ENCODE measurements at places on chromosomes 6 and 20. TPM values are rescaled to one million over a fixed set of nuclear protein-coding genes. Genes with fewer than 3 reads are reported as not detected.

DNA sequence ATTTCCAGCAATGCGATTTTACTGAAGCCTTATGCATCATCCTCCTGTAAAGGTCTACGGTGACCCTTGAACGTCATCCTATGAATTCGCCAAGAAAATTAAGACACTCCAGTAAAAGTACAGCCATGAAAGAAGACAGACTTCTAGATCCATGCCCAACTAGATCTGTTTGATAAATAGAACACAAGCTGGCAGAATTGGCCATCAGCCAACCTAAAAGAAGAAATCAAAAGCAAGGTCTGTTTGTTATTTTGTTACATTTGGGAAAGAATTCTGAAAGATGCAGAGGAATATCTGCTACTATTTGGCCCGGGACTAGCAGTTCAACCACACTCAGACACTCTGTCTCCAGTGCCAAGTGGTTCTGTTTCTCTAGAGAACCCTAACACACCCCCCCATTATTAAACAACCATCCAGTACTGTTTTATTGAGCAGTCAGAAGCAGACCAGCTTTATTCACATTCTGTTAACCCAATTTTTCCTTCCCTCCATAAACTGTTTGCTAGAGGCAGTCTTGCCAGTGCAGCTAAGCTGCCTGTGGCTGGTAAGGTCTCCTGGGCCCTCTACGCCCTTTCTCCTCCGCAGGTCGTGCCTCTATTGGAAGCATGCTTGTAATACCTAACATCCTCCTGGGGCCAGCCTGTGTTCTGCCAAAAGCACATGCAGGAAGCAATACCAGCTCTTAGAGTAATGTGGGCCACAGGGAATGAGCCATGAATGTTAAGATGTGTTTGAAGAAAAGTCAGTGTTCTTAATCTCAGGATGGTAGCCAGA, 30.7 kb downstream of the LY86 start:
- no peak for DNase-seq

DNA sequence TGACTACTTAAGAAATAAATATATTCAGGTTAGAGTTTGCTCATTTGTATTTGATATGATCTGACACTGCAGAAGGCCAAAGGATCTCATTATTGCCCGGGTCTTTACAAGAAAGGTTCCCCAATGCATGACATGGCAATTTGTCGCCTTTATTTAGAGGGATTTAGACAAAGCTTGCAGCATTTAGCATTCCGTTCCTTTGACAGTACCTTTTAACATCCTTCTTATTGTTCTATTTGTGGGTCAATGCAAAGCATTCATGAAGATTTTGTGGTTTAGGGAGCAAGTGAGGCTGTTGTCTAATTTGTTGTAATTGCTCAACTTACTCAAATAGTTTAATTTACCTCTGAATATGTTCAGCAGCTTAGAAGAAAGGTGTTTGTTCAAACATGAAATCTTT, 230.8 kb upstream of the FLRT3 start:
- DNase-seq = no peak

- peak; percentile 24 for DNase-seq
Observed at GRCh38 chr6:8434727-8435092, 635 bp downstream of the SLC35B3 start.

Gene KCNQ2
- not detected for total RNA-seq

GRCh38 chr6:36692220-36692619, 5.4 kb upstream of the RAB44 start:
- DNase-seq = peak; percentile 85

Gene ROS1
- total RNA-seq = not detected

Gene SLC17A3
- not detected for total RNA-seq

Gene SNAI1
- 1.6 TPM for total RNA-seq

- no peak for DNase-seq
Observed at GRCh38 chr6:35016502-35017321, 124.4 kb downstream of the TCP11 start.

DNA sequence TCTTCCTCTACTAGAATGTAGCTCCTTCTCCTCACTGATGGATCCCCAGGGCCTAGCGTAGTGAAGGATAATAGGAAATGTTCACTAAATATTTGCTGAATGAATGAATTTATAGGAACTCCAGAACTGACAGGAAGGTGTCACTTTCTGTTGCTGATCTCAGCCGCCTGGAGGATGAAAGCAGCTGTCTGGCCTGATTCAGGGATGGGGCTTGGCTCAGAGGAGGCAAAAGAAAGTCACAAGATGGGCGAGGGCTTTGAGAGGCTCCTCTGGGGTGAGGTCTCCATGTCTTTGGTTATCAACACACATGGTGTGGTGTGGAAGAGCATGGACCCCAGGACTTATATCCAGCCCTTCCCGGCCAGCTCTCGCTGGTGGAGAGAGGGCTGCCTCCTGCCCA, 11.5 kb upstream of the CCDC167 start:
- DNase-seq = no peak

DNA sequence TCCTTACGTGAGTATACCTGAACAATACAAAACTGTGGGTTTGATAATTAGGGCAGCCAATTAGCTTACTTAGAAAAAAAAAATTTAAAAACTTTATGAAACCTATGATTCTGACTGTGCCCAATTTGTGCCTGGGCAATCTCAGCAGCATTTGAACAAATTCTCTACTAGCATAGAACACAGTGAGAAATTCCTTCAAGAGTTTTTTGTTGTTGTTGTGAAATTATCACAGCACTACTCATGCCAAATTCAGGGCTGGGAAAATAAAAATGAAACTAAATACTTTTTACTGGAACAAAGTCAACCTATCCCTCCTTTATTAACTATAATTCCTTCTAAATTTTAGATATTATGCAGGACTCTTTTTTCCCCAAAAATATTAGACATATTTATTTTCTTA, 42.9 kb downstream of the POU3F2 start:
- no peak for DNase-seq

Gene PACSIN1
- 88.4 TPM for total RNA-seq

GRCh38 chr20:38023181-38024001, 9.9 kb downstream of the TTI1 start:
- DNase-seq = no peak

GRCh38 chr20:36744764-36745191, 1.1 kb downstream of the NDRG3 start:
- no peak for DNase-seq

GRCh38 chr6:143400258-143401067, 50.0 kb downstream of the ADAT2 start:
- peak; percentile 3 for DNase-seq

- DNase-seq = no peak
Observed at GRCh38 chr6:2731281-2731909, 19.3 kb downstream of the MYLK4 start.

- no peak for DNase-seq
Observed at GRCh38 chr6:7819431-7820015, 91.1 kb downstream of the TXNDC5 start.

DNA sequence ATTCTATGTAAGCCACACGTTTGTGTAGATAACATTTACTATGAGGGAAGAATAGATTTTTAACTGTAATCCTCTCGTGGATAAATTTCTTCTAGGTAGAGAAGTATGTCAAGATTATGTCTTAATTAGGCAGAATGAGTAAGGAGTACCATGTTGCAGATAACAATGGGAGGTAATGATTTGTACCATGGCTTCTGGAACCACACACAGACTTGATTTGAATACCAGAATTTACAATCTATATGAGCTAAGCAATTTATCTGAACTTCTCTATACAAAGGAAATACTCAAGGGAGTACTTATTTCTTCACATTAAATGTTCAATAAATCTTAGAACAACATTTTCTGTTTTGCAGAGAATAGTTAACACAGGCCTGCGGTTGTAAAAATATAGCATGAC, 51.5 kb downstream of the RPS12 start:
- DNase-seq = no peak

DNA sequence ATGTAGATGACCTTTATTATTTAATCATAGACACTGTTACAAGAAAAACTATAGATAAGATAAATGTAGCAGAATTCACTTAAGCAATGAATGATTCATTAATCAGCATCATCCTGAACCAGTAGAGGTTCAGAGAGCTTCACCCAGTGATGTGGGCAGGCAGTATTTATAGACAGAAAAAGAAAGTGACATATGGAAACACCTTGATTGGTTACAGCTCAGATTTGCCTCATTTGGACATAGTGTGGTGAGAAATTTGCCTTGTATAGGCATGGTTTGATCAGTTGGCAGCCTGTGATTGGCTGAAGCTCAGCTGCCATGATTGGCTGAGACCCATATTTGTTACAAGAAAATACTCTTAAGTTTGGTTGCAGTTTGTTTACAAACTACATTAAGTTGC, 4.6 kb downstream of the C6orf58 start:
- no peak for DNase-seq

GRCh38 chr6:151385177-151385576, 6.2 kb downstream of the ZBTB2 start:
- DNase-seq = no peak

Gene RPS10
- 1,615 TPM for total RNA-seq

DNA sequence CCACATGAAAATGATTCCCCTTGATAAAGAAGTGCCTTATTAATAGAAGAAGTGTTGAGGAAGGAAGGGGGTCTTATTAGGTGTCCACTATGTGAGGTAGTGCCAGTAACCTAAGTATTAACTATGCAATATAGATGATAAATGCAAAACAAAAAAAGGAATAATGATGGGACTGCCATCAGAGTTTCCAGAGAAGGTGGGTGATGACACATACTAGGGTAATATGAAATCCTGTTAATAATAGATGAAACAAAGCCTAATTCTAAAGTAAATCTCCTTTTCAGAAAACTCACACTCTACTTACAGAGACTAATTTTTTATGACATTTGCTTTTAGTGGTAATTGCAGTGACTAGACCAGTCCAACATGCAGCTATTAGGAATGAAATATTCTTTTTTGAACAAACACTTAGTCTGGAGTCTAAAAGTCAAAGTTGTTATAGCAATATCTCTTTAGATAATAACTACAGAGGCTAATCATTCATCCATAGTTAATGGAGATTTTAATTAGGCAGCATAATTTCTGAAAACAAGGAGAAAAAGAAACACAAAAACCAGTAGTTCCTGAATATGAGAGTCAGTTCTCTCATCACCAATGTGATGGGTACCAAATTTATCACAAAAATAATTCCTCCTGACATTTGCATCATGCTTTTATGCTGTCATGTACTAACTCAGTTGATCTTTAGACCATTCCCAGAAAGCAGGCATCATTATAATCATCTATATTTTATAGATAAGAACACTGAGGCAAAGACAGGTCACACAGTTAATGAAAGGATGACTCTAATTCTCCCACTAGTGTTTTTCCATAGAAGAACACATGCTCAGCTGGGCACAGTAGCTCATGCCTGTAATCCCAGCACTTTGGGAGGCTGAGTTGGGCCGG, 208.8 kb upstream of the ARG1 start:
- no peak for DNase-seq

Gene ARFGEF3
- not detected for total RNA-seq

Gene ZSCAN31
- total RNA-seq = not detected

Gene LZTS3
- 4.2 TPM for total RNA-seq

GRCh38 chr6:149221774-149222070, 95.8 kb upstream of the TAB2 start:
- no peak for DNase-seq

Gene MAP7
- not detected for total RNA-seq

GRCh38 chr6:34358389-34358905, 34.0 kb downstream of the NUDT3 start:
- no peak for DNase-seq

Gene ARFGAP1
- total RNA-seq = 105 TPM

- no peak for DNase-seq
Observed at GRCh38 chr20:23878787-23879186, 761 bp downstream of the CST5 start.

GRCh38 chr6:133951881-133952814, 876 bp upstream of the TBPL1 start:
- peak; percentile 89 for DNase-seq

DNA sequence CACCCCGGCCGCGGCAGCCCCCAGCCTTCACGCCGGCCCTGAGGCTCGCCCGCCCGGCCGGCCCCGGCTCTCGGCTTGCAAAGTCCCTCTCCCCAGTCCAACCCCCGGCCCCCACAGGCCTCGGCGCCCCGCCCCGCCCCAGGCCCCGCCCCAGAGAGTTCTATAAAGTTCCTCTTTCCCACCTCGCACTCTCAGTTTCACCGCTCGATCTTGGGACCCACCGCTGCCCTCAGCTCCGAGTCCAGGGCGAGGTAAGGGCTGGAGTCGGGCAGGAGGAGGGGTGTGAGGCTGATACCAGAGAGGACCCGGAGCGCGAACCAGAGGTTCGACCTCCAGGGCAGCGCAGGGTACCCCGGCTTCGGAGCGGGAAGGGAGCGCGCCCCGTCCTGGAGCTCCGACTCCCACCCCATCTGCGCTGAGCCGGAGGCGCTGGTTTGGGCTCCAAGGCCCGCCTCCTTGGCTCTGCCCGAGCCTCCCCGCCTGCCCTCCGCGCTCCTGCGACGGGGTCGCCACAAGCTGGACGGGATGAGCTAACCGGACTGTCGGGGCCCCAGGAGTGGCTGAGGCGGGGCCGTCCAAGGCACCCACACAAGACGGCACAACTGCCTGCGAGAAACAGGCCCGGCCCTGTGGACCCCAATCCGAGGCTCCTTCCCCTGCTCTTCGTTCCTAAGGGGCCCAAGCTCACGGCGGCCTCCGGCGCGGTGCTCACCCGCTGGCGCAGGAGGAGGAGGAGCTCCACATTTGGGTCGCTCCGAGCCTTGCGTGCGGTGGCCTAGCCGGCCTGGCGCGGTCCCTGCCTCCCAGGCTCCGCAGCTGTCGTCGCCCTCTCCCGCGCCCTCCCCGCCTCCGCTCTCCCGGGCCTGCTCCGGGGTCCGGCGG, at the start of gene IRF4:
TSS of gene IRF4 (plus strand) at position 194 of the 882 bp plus-strand sequence. CDS start 1,401 bp downstream, outside the sequence.
- peak; percentile 84 for DNase-seq

Gene SMPDL3A
- total RNA-seq = not detected

GRCh38 chr6:118401325-118401975, 146.6 kb upstream of the PLN start:
- DNase-seq = no peak

Gene MUCL3
- not detected for total RNA-seq

- DNase-seq = no peak
Observed at GRCh38 chr20:48186447-48186846, 401.2 kb upstream of the SULF2 start.

DNA sequence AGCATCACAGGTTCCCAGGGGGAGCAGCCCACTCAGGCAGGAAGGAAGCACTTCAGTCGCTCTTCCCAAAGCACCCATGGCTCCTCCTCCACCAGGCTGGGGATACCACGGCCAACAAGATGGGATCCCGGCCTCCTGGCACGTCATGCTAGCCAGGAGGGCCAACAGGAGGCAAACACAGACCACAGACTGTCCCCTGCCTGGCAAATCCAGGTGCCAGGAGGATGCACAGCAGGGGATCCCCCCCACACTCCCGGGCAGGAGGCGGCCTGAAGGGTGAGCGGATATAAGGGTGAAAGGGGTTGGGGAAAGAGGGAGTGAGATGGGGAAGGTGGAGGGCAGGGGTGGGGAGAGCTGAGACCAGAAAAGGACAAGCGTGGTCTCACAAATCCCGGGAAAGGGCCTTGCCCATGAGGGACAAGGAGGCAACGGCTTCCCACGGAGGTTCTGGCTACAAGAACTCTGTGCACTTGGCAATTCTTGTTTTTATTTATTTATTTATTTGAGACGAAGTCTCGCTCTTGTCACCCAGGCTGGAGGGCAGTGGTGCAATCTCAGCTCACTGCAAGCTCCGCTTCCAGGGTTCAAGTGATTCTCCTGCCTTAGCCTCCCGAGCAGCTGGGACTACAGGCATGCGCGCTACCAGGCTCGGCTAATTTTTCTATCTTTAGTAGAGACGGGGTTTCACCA, 7.2 kb downstream of the PXDC1 start:
- no peak for DNase-seq

Data from OCI-LY7 (cell line).